ENCODE measurements at places on chromosomes 4 and X.

DNA sequence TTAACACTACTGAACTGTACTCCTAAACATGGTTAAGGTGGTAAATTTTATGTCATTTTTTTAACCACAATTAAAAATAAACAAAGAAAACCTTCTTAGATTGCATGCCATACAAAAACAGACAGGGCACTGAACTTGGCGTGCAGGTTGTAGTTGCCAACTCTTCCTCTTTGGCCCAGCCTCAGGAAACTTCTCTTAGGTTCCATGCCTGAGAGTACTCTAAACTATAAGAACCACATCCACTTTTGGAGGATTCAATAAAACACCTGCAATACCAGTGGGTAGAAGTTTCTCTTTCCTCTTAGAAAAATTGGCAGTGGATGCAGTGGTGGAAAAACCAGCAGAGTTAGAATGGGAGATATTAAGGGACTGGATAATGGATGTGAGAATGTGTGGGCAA is 103.4 kb downstream of the LUZP4 start:
- DNase-seq: no peak

- DNase-seq: no peak
These were observed 113.6 kb upstream of the EMCN start for GRCh38 chr4:100631281-100631968.

DNA sequence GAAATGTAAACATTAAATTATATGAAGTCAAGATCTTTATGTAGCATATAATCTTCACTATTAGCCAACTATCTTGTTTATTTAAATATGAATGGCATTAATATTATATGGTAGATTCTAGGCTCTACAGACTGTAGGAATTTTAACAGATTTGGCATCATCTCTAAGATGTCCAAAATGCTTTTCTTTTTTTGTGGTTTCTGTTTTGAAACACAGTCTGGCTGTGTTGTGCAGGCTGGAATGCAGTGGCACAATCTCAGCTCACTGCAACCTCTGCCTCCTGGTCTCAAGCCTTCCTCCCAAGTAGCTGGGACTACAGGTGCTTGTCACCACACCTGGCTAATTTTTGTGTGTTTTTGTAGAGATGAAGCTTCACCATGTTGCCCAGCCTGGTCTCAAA is 76.2 kb downstream of the ELOVL6 start:
- no peak for DNase-seq

GRCh38 chrX:97743014-97743413 is 859.3 kb downstream of the RPA4 start:
- no peak for DNase-seq

GRCh38 chrX:19544693-19545305 is 29.5 kb upstream of the MAP3K15 start:
- no peak for DNase-seq

DNA sequence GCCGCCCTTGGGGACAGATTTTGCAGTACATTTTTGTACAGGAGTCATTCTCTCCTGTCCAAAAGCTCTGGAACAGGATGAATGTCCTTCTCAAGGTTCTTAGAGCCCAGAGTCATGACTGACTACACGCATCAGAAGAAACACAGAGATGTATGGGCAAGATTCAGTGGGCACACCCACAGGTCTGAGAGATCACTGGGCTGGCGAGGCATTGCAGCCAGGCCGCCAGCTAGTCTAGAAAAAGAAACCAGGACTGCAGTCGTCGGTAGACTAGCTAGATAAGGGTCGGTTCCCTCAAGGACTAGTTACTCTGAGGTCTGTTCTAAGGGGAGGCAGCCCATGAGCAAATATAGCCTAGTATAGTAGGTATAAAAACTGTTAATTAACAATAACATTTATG is 19.8 kb downstream of the GBA3 start:
- no peak for DNase-seq

- no peak for DNase-seq
These were observed 1.7 kb upstream of the HEPH start for GRCh38 chrX:66162331-66162822.

DNA sequence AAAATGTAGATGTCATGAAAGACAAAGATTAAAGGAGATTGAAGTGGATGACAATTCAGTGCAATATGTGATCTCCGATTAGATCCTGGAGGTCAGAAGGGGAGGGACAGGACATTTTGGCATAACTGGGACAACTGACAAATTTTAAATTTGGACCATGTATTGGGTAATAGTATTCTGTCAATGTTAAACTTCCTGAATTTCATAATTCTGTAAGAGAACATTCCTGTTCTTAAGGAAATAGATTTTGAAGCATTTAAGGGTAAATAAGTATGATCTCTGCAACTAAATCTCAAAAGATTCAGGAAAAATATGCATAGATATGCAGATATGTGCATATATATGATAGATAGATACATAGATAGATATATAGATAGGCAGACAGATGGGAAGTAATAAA is 11.0 kb downstream of the ODAPH start:
- no peak for DNase-seq

DNA sequence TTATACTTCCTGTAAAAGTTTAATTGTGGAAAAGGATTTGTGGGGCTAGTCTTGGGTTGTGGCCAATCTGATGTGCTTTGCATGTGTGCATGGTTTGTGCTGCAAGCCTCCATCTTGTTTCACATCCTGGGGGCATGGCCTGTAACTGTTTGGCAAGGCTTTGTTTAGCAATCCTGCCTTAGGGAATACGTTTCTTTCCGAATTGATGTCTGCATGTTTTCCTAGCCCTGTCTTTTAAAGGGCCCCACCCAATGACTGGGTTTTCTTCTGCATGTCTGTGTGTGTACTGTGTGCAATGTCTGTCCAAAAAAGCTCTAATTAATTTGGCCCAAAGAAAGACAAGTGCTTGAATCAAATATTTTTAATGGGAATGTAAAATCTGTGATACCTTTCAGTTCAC is 74.6 kb upstream of the MID1IP1 start:
- no peak for DNase-seq

DNA sequence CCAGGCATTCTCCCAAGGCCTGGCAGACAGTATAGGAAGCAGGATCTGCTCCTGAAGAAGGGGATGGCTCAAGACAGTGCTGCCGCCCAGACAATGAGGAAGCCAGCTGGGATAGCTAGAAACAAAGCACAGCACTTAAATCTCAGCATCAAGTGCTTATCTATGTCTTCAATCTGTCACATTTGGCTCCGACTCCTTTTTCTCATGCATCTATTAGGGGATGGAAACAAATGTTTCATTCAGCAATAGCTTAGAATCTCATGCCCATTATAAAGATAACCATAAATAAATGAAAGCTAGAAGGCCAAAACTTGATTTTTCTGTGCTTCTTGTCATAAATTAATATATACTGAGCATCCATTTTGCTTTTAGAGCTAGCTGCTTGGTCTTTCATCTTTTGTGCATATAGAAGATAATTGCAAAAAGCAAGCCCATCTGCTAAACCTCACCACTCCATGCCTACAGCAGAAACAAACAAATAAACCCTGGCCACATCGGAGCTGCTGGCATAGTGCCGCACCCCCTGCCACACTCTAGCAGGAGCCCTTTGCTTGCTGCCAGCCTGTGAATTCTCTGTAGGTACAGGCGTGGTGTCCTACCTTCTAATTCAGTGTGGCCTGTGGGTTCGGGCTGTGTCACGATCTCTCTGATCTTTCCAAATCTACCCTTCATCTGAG is 75.9 kb downstream of the AASDH start:
- DNase-seq: no peak

Measured in activated gamma-delta T cell (primary cell).